T47D (cell line): ENCODE measurements at places on chromosomes 13 and 19.

DNA sequence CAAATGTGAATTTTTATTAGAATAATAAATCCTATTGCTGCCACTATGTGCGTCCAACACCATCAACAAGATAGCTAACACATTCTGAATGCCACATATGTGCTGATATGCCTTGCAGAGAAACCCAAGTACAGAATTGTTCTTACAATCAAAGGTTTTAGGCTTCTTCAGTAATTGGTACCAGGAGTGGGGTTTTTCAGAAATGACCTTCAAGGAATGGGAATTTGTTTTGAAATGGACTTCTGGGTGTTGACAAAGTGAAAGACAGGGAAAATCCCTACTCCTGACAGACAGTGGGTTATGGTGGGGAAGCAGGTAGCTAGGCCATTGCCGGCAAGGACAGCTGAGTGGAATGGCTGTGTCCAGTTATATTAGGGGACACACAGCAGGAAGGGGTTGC, 5.7 kb downstream of the SYT3 start:
- no peak for DNase-seq

GRCh38 chr13:88097541-88097940, 426.4 kb downstream of the SLITRK5 start:
- DNase-seq, result no peak

GRCh38 chr13:41675306-41675705, 218.0 kb downstream of the RGCC start:
- DNase-seq, result no peak

DNA sequence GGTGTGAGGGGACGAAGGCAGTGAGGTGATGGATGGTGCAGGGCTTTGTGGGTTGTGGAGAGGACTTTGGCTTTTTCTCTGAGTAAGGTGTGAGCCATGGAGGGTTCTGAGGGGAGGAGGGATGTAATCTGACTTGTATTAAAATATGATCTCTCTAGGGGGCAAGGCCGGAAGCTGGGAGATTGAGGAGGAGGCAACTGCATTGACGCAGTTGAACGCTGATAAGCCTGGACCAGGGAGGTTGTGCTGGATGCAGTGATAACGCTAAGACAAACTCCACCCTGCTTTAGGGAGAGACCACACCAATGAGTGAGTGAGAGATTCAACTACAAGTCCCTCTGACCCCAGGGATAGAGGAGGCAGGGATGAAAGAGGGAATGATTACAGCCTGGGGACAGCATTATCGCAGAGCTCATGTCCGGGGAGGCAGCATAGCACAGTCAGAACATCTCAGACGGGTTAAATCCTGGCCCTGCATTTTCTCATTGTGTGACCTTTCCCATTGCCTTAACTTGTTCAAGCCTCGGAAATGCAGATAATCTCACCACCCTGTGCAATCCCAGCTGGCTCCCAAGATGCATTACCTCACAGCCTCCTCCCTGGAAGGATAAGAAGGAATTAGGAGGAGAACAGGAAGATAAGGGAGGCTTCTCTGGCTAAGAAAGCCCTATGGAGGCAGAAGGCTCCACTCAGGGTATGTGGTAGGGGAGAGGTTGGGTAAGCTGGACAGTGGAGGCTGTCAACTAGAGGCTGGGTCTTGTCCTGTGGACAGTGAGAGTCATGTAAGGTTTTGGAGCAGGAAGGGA, 124.2 kb downstream of the CACNA1A start:
- no peak for DNase-seq

DNA sequence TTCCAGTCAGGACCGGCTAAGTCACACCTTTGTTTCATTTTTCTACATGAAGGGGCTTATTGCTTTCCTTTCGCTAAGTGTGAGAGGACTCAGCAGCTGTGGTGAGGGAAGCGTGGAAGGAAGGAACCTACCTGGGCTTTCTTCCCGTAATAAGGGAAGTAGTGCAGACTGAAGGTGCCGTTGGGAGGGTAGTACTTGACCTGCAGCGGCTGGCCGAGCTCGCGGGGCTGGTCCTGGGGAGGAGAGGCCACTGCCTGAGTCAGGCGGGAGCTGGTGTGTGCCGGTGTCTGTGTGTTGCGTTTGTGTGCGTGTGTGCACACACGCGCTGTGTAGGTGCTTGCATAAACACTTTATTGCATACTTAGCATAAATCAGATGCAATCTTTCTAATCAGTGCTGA, 7.7 kb downstream of the ATP4B start:
- no peak for DNase-seq

GRCh38 chr19:35843676-35844481, 8.4 kb downstream of the NPHS1 start:
- DNase-seq, result peak; percentile 91
